PC-9 (cell line): ENCODE measurements at places on chromosomes 5 and 9. TPM values are rescaled to one million over a fixed set of nuclear protein-coding genes. Genes with fewer than 3 reads are reported as not detected.
A peak's percentile ranks its signal among the peaks of the same experiment; 100 is the strongest.

Gene AIF1L
- total RNA-seq = 85.2 and 87.3 TPM in 2 replicates

Gene PCDHGA8
- not detected in 2 replicates for total RNA-seq

Gene FOXD4L5
- total RNA-seq = 0.37 and 0.40 TPM in 2 replicates

Gene GDA
- 98.1 and 142 TPM in 2 replicates for total RNA-seq

Gene RANBP3L
- total RNA-seq = not detected in 2 replicates

DNA sequence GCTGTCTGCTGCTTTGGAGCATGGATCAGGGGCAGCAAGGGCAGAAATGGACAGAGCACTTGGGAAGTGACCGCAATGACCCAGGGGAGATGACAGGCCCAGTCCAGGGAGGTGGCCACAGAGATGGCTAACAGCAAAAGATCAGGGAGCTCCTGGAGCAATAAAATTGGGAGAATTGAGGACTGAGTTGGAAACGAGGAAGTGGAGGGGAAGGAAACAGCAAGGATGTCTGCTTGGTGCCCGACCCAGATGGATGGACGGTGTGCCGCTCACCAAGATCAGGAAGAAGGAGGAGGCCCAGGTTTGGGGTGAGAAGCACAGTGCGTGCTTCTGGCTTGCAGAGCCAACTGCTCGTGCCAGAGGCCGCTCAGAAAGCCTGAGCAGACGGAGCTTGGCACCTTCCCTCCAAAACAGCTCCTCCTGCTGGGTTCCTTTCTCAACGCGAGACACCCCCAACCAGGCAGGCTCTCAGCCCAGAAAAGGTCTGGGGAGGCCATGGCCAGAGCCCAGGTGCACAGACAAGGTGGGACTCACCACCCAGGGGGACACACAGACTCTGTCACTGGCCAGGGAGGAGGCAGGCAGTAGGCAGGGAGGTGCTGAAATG lies 1.7 kb upstream of the SLC34A1 start:
- no peak for DNase-seq

DNA sequence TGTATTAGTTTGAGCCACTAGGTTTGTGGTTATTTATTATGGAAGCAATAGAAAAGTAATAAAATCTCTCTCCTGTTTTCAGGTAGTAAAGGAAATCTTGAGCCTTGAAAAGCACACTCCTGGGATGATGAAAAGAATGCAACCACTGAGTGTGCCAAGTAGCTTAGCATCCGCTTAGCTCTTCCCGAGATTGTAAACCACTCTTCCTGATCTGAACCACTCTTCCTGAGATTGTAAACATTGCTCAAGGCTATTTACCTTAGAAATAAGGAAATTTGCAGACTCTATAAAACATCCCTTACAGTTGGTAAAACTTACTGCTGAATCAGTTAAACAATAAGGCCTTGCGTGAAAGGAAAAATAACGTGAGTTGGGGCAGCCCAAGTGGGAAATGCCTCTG lies 17.4 kb upstream of the IL33 start:
- no peak for DNase-seq

DNA sequence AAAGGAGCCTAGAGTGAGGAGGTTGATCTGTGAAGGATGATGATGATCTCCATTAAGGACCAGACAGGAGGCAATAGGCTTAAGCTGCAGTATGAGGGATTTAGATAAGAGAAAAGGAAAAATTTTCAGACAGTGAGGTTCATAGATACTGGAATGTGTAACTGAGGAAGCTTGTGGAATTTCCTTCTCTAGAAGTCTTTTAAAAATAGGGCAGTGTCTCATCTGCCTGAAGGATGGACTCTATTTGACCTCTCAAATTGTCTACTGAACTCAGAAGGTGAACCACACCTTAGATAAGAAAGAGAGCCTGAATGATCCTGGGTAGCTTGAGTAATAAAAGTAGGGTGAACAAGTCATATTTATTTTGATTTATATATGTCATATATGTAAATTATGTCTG lies 148.2 kb upstream of the CDKN2B start:
- DNase-seq = peak; percentile 38
